ENCODE measurements at places on chromosomes 1 and 21. TPM values are rescaled to one million over a fixed set of nuclear protein-coding genes. Genes with fewer than 3 reads are reported as not detected.

The OR2T2 gene
- not detected for total RNA-seq

The CNTN2 gene
- total RNA-seq: not detected

DNA sequence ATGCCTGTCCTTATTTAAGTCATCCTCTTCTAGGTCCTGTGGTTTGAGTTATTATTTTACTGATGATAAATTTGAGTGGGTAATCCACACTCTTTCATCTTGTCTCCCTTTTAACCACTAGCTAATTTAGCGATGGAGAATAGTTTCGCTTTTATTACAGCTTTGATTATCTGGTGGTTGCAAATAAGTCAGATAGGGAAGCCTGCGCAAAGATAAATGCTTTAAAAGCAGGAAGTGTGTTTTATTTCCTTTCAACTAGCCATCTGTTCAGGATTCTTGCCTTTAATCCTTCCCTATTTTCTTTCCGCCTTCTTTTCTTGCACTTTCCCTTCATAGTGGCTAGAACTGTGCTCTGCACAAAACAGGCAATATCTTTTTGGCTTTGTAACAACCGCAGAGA is 129.0 kb downstream of the TGFB2 start:
- H3K27ac ChIP-seq: peak overlapping the region; percentile 84
- H3K4me3 ChIP-seq: no peak overlapping the region
- peaks cover 41% of the 10 kb centered on the region for H3K4me1 ChIP-seq
- H3K27me3 ChIP-seq: no peaks in the 10 kb centered on the region
- H3K36me3 ChIP-seq: no peaks in the 10 kb centered on the region

DNA sequence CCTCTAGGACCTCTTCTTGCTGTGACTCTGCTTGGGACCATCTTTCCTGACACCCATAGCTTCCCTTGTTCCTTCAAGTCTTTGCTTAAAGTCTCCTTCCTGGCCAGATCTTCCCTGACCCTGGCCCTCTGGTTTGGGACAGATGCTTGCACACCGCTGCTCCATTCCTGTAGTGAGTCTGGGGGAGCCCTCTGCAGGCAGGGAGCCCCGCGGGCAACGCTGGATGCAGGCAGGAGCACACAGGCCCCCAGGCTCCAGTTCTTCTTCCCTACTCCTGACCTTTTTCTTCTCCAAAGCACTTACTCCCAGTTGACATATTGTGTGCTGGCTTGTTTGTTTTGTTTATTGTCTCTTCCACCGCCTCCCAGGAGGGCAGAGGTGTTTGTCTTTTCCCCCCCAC is 413.4 kb downstream of the CAMTA1 start:
- no peaks in the 10 kb centered on the region for H3K36me3 ChIP-seq
- H3K27me3 ChIP-seq: peaks cover 75% of the 10 kb centered on the region
- no peak overlapping the region for H3K4me3 ChIP-seq
- H3K27ac ChIP-seq: no peak overlapping the region
- H3K4me1 ChIP-seq: no peaks in the 10 kb centered on the region

DNA sequence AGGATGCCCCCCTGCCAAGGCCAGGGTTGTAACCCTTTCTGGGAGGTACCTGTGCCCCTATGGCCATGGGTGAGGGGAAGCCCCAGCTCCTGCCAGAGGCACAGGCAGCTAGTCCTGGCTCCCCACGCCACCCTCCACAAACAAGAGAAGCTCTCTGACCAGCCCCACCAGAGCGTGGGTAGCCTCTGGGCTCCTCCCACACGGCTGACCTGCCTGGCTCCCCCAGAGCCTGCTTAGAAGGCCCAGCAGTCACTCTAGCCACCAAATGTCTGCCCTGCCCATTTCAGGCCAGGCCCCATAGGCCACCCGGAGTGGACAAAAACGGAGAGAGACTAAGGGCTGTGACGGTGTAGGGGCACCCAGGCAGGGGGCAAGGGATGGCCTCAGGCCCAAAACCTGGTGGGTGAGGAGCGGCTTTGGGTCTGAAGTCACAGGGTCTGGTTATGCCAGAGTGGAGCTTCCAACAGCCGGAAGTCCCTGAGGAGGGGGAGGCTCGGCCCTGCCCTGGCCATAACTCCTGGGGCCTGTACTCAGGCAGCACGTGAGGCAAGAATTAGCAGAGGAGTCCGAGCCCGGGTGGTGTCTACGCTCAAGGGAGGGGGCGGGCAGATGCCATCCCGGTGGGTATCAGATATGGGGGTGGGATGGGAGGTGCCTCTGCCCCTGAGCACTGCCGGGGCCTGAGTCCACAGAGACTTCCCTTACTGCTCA is 155.4 kb downstream of the CASZ1 start:
- H3K4me1 ChIP-seq: no peaks in the 10 kb centered on the region
- DNase-seq: no peak
- H3K27ac ChIP-seq: no peak overlapping the region
- no peak overlapping the region for H3K4me3 ChIP-seq
- no peaks in the 10 kb centered on the region for H3K27me3 ChIP-seq

DNA sequence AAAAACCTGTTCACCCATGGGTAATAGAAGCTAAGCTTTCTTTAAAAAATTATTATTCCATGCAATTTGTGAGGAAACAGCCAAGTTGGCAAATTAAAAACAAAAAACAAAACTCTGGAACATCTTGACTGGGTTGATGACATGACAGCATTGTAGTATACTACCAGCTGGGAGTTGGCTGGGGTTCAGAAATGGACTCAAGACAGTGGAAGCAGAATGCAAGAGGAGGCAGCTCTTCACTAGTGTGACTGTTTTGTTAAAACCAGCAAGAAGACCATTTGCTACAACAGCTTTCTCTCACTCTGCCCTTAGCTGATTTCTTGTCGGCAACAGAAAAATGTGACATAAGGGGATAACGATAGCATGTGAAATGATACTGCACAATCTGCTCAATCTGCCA is 1298.9 kb upstream of the ADGRL4 start:
- no peak for DNase-seq
- H3K27ac ChIP-seq: no peak overlapping the region
- no peaks in the 10 kb centered on the region for H3K27me3 ChIP-seq

DNA sequence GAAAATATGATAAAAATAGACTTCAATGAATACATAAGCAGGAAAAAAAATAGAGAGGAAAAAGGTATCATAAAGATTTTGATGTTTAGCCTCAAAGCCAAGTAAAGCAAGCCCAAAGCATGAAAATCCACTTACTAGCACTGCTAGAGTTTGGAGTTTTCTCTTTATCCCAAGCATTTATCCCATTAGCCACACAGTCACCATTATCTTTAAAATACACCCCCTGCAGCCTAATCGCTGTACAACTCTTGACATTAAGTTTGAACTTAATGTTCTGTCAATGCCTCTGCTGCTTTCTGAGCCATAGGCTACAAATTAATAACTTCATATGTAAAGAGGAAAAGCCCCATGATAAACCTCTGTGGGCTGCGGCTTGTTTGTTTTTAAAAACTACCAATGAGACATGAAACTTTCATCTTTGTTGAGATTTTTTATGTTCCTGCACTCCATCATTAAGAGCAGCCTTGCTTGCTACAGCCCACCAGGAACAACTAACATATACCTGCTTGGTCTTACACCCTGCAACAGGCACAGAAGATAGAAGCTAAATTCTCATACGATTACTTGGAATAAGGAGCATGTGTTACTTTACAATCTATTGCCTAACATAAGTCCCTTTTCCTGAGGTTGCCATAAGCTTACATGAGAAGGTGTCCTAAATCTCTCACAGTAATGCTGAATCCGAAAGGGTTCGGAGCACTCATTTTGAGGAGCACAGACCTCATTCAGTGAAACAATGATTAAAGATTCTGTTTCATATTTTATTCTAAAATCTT is 202.4 kb downstream of the SMYD3 start:
- peaks cover 8% of the 10 kb centered on the region for H3K4me1 ChIP-seq
- no peak overlapping the region for H3K27ac ChIP-seq
- no peak for DNase-seq
- H3K27me3 ChIP-seq: no peaks in the 10 kb centered on the region
